Kidney epithelial cell (primary cell): ENCODE measurements at places on chromosomes 4 and X. TPM values are rescaled to one million over a fixed set of nuclear protein-coding genes. Genes with fewer than 3 reads are reported as not detected.

The AMTN gene
- total RNA-seq: 0.21 TPM in 1 of 2 replicates, not detected in the other

The NDST3 gene
- 0.41 and 0.71 TPM in 2 replicates for total RNA-seq

The CENPI gene
- total RNA-seq: 1.8 and 2.6 TPM in 2 replicates

The TCEAL9 gene
- 99.1 and 154 TPM in 2 replicates for total RNA-seq

The ADGRL3 gene
- total RNA-seq: 2.1 and 2.5 TPM in 2 replicates

The SFRP2 gene
- total RNA-seq: 1.5 and 2.7 TPM in 2 replicates

The GYG2 gene
- 2.2 and 2.5 TPM in 2 replicates for total RNA-seq

DNA sequence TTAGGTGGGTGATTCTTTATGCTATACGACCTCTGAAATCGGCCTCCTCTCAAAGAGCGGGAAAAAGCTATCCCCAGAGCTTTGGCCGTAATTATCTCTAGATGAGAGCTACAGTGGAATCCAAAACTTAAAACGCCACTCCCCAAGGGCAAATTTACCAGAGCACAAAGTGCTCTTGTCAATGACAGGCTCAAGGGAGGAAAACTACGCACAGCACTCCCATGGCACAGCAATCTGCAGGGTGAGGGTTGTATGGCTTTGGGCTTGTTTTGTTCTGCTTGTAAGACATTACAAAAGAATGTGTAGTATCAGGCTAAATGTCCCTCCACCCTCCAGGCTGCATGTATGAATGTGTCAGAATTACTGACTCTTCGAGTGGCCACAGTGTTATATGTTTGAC, 44.0 kb downstream of the ARHGEF6 start:
- DNase-seq: no peak

DNA sequence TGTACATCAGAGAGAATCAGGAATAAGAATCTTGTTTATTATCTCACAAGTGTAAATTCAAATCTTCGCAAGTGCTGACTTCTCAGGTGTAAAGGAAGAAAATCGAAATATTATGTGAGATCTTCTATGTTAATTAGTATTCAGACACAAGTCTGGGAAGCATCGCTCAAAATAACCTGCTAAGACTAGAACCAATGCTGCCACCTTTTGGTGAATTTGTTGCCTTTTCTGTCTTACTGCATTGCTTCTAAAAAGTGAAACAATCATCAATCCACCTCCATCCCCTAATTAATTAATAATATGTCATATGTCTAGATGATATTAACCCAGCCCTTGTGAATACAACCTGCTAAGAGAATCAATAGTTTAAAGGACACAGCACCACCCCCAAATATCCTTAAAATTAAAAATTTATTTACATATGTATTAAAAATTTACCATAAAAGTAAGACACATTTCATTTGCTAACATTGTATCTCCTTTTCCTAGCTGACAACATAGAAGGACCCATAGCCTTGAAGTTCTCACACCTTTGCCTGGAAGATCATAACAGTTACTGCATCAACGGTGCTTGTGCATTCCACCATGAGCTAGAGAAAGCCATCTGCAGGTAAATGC, 3.5 kb downstream of the EPGN start:
- no peak for DNase-seq

DNA sequence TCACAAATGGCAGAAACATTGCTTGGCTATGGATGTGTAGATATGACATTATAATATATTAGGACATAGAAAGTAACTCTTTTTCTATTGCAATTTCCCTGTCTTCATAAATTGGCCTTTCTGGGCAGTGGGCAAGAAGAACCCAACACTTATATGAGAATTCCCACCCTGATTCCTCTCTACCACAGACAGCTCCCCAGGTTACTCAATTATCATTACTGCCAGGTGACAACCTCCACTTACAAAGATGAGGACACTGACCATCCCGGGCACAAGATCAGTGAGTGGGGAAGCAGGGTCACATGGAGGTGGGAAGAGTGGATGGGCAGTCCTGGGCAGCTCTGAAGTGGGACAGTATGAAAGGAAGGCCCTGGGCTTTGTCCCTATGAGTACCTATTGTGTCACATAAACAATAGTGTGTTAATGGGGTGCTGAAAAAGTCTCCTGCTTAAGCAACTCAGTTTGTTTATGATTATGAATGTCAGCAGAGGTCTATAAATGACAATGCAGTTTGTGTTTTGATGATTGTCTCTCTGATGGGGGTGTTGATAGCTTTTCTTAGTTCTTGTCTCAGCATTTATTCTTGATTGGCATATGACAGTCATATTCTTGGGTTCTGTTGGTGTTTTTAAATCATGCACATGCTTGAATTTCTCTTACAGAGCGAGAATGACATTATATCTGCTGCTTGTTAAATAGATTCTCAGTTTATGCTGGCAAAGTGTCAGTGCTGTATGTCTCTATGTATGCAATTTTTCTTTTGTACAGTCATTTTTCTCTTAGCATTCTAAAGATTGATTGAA, 99.9 kb downstream of the SLIT2 start:
- DNase-seq: no peak

- no peak for DNase-seq
Observed at GRCh38 chr4:77852892-77853495, 9.6 kb upstream of the MRPL1 start.
